ENCODE measurements at places on chromosomes 2 and 18. TPM values are rescaled to one million over a fixed set of nuclear protein-coding genes. Genes with fewer than 3 reads are reported as not detected.
A peak's percentile ranks its signal among the peaks of the same experiment; 100 is the strongest.

DNA sequence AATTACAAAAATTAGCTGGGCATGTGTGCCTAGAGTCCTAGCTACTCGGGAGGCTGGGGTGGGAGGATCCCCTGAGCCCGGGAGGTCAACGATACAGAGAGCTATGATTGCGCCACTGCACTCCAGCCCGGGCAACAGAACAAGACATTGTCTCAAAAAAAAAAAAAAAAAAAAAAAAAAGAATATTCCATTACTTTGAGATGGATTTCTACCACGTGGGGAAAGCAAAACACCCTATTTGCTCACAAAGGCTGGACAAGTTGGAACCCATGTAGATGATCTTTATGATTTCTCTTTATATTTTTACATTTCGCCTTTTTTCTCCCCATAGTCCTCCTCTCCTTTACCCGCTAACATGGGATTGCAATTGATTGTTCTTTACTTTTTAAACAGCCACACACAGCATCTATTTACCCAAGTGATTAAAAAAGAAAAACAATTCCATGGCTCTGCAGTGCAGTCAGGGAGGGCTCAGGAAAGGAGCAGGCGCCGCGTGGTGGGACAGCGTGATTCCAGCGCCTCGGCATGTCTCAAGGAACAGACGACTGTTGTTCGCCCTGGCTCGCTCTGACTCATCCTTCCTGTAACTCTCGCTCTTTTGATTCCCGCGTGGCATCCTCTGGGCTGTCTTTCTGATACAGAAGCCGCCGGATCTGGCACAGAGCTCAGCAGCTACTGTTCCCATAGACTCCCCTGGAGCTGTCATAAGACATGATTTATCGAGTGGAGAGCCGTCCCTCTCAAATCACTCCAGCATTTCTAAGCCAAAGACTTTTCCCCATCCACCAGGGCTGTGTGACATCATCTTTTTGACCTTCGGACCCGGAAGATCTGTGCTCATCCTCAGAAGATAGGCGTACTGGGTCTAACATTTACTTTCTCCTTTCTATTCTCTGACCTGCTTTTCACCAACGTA is 230.4 kb upstream of the AGAP1 start:
- peak; percentile 84 for DNase-seq

- peak; percentile 22 for DNase-seq
Measured at GRCh38 chr2:112885506-112885902, 25.5 kb upstream of the IL37 start.

DNA sequence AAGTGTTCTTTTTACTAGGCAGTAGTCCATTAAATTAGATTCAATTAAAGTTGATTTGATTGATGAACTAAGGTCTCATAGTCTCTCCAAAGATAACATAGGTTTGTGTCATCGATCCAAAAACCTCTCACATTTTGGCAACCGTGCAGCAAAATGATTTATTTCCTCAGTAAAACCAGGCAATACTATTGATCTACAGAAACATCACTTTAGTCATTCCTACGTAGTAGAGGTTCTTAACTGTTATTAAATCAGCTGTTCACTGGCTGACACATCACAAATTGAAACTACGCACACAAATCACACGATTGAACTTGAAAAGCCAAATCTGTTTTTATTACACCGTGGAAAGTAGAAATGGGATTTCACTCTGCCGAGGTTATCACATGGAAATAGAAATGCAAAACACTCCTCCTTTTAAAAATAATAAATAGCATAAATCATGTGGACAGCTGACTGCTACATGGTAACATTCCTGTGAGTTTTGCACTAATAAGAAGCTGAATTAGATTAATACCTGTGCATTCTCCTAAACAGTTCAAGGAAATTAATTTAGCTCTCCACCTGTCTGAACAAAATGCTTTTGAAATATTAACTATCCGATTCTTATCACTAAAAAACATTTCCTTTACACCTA is 262.5 kb downstream of the CDH20 start:
- no peak for DNase-seq

- no peak for DNase-seq
Measured at GRCh38 chr2:227630322-227630721, 13.0 kb downstream of the SCYGR4 start.

The POMC gene
- not detected for total RNA-seq

DNA sequence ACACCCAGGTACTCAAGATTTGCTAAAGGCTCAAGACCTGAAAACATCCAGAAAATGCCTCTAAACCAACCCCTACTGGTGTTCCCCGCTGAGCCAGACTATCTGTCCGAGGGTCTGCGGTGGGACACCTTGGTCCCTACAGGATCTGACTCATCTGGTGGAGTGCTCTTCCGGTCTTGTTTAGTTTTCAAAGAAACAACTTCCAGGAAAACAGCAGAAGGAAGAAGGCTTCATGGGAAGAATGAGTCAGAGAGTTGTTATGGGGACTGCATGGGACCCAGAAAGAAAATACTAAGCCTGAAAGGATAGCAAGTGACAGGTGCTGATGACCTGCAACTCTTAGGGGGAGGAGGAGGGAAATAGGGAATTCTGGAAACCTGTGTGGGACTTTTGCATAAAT is 41.3 kb downstream of the ZFP36L2 start:
- DNase-seq, result no peak

The ADGRF3 gene
- not detected for total RNA-seq

- DNase-seq, result no peak
Measured at GRCh38 chr2:199693861-199694260, 157.1 kb downstream of the FTCDNL1 start.

- no peak for DNase-seq
Measured at GRCh38 chr2:166637051-166637450, 143.0 kb upstream of the SCN7A start.

GRCh38 chr2:237868631-237869342 is 9.4 kb downstream of the RAMP1 start:
- no peak for DNase-seq

- DNase-seq, result no peak
Measured at GRCh38 chr2:203730883-203731282, 24.4 kb downstream of the CD28 start.

The UNC50 gene
- 26.0 TPM for total RNA-seq

The ZAP70 gene
- total RNA-seq, result not detected

GRCh38 chr2:224401641-224402342 is at the start of gene FAM124B:
Gene FAM124B (minus strand): TSS chr2:224402107. CDS start chr2:224401768, 339 bp downstream.
- DNase-seq, result no peak

DNA sequence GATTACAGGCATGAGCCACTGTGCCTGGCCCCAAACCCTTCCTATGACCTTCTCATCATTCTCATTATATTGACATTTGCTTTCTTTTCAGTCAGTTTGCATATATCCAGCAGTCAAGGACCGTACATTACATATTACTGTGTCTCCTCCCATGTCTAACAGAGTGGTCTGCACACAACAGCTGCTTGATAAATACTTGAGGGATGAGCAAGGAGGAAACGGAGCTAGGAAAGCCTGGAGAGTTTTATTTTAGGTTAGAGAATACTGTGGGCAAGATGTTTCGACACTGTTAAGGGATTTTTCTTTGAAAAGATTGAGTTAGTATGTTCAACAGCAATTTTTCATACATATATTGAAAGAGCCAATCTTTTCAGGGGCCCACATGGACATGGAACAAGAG is 76.2 kb upstream of the CHRNA1 start:
- no peak for DNase-seq

DNA sequence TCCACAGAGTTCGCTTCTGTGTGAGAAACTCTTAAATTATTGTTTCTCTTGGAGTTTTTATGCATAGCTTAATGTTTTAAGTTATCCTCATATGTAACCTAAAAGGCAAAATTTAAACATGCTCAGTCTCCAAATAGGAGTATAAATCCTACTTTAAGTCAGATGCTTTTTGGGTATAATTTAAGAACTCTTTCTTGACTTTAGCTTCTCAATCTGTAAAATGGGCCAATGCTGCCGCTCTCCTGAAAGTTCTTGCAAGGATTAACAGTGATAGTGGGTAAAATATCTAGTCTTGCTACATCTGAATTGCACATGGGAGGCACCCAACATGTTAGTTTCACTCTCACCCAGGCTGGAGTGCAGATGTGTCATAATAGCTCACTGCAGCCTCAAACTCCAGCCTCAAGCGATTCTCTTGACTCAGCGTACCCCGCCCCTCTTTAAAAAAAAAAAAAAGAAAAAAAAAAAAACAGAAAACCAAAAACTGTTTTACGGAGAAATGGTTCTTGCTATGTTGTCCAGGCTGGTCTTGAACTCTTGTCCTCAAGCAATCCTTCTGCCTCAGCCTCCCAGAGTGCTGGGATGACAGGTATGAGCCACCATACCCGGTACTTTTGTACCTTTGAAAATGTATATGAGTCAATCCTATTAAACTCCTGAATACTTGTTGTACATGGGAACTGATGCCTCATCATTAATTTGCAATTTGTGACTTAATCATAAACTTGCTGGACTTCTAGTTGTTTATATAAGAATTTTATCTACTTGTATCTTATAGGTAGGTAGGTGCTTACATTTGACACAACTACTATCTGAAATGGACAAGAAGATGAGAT is 1.8 kb downstream of the FBXO48 start:
- peak; percentile 43 for DNase-seq

The VIT gene
- not detected for total RNA-seq

DNA sequence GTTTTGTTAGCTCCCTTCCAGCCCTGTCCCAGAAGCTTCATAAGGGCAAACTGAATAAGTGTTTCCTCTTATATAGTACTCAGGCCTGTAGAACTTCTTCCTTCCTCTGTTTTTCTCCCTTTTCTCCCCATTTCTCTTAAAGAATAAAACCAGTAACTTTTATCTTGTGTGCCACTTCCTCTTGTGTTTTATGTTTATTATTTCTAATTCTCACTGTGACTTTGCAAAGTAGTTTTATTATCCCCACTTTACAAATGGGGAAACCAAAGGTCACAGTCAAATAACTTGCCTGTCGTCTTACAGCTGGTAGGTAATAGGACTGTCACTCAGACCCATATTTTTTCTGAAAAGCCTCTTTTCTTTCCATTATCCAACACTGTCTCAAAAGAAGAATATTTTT is 42.4 kb downstream of the RBBP8 start:
- DNase-seq, result no peak

DNA sequence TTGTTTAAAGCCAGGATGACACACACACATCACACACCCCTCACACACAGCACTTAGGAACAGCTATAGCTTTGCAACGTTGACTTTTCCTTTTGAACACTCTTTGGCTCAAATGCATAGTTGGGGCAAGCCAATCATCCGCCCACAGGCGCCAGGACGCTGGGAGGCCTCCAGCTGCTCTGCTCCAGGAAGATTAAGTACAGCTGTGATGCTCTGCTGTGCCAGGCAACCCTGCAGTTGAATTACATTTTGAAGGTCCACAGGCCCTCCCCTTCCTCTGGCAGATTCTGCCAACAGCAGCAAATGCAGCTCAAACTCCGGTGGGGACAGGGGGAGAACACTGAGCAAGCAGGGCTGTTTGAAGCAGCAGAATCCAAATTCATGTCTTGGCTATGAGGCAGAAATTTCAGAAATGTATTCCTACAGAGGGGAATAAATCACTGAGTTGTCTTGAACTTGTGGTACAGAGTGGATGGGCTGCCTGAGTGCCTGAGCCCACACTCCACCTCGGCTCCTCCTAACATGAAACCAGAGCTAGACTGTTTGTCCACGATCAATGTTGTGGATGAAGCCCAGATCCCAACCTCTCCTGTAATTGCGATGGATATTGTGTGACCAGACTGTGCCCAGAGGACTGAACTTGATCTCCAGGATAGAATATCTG is 86.5 kb upstream of the PPP1CB start:
- DNase-seq, result no peak

GRCh38 chr2:118750959-118751565 is 96.4 kb downstream of the EN1 start:
- DNase-seq, result peak; percentile 87

The CNGA3 gene
- not detected for total RNA-seq

DNA sequence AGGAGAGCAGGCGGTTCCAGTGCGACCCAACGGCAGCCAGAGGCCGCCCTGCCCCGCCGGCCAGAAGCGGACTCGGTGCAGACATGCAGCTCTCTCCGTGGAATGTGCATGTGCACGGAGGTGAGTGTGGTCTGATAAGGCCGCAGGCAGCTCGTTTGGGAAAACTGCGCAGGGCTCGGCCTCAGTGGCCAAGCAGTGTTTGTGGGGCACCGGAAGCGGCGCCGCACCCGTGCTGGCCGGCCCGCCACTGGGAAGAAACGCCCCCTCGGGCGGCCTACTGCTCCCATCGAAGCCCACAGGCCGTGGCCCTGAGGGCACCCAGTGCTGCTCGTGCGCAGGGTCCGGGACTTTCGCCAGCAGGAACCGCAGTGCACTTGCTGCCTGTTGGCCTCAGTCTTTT is 25.2 kb downstream of the PRELID3A start:
- no peak for DNase-seq

GRCh38 chr18:5840025-5840424 is 55.3 kb downstream of the TMEM200C start:
- no peak for DNase-seq

Data from PC-3 (cell line).